Stimulated activated CD4-positive, alpha-beta T cell treated with anti-CD3 and anti-CD28 coated beads, Interleukin-2, amount 100 ng/mL, for 24 hours (primary cell): ENCODE measurements at places on chromosomes 6 and 20.

GRCh38 chr20:51381557-51381956, 161.0 kb downstream of the NFATC2 start:
- DNase-seq: no peak

DNA sequence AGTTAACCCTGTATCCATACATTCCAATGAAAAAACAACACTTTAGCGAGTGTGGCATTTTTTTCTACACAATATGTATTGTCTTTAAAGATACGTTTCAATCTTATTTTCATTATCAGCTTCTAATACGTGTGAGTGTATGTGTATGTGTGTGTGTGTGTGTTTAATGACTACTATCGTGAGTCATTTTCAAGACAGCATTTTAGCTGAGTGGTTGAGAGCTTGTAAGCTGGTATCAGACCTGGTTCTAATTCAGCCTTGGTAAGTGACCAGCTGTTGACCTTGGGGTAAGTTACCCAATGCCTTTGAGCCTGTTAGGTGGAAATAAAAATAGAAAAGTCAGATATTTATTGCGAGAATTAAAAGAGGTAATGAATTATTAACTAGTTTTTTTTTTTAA, 320.0 kb upstream of the NT5E start:
- no peak for DNase-seq

DNA sequence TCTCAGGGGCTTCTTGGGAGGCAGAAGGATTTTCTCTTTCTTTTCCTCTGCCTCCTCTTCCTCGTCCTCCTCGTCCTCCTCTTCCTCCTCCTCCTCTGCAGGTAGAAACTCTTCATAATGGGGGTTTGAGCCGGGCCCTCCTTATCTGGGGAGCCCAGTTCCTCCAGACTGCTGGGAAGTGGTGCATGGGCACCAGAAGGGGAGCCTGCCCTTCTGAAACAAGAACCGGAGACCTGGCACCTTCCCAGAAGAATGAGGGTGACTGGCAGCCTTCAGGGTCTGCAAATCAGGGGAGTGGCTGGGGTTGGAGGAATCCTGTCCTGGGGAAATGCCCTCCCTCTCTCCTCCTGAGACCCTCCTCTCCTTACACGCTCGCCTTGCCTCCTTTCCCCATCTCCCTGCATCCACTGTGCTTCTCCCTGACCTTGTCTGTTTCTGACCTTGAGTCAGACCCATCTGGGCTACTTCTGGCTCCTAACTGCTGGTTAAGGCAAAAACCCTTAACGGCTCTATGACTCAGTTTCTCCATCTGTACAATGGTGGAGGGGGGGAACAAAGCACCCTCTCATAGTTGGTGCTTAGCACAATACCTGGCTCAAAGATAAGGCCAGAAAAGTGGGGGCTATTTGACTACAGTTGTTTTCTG, 1.7 kb downstream of the TULP1 start:
- no peak for DNase-seq

DNA sequence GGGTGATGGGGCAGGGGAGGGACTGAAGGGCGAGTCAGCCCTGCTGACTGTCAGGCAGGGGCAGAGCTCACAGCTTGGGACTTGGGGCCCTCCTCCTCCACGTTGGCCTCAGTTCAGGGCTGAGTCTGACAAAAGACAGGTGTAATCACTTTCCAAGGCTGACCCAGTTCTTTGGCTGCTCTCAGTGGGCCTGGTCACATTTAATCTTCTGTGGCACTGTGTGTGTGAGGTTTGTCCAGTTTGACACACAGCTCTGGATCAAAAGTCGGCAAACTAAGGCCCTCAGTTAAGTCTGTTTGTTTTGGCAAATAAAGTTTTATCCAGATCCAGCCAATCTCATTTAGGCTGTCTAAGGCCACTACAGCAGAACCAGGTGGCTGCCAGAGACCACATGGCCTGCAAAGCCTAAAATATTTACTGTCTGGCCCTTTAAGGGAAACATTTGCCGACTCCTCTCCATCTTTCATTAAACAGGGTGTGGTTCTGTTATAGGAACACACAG, 5.1 kb upstream of the MAP1LC3A start:
- DNase-seq: no peak

- DNase-seq: no peak
Observed at GRCh38 chr6:13566500-13566899, 7.9 kb upstream of the SIRT5 start.

GRCh38 chr6:10591422-10592160, 70.4 kb downstream of the GCNT2 start:
- DNase-seq: no peak

GRCh38 chr6:139020689-139021088, 7.9 kb upstream of the ABRACL start:
- DNase-seq: no peak

DNA sequence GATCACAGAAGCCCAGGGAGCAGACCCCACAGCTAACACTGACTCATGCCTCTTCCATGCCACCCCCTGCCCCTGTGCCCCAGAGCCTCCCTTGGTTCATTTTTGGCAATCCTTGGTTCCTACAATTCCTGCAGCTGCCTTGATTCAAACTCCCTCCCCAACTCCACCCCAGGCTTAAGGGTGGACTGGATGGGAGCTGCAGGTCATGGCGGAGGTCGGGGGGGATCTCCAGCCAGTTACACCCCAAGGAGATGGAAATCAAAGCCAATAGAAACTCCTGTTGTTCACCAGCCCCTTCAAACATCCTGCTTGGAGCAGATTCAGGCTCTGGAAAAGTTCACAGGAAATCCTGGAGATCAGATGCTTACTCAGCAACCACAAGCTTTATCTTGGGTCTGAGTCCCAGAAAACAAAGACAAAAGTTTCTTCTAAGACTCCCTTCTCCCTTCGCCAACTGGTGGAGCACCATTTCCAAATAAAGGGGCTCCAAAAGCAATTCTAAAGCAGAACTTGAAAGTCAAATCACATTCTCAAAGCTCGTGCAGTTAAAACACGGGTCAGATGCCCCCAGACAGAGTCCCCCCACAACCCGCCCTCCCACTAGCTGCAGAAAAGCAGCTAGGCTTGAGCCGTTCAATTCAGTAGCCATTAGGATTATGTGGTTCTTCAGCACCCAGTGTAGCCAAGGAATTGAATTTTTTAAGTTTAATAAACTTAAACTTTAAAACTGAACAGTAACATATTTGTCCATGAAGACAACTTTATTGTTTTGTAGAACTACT, 149.5 kb downstream of the ANKRD60 start:
- no peak for DNase-seq

GRCh38 chr6:142802124-142802523, 142.9 kb downstream of the HIVEP2 start:
- DNase-seq: peak; percentile 40

GRCh38 chr6:63844287-63844686, 208.7 kb downstream of the PHF3 start:
- DNase-seq: no peak

- DNase-seq: no peak
Observed at GRCh38 chr20:63602321-63602720, 24.6 kb downstream of the GMEB2 start.

GRCh38 chr6:104689551-104690205, 170.0 kb downstream of the HACE1 start:
- DNase-seq: no peak
